ENCODE measurements at places on chromosomes 6 and 20.

DNA sequence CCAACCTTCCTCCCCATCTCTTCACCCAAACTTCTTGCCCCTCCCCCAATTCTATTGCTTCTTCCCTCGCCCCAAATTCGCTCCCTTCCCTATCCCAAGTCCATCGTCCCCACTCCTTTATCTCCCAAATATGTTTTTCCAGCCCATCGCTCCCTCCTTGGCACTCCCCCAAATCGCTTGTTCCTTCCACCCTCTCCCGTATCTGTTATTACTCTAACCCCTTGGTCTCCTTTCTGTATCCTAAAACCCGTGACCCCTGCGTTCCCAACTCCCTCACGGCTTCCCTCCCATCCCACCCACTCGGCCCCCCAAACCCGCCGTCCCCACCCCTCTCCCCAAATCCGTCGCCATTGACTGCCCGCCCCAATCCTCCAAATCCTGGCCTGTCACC is 584 bp downstream of the MTCH1 start:
- no peak for DNase-seq

GRCh38 chr6:75145976-75146375 is 59.9 kb downstream of the COL12A1 start:
- no peak for DNase-seq

DNA sequence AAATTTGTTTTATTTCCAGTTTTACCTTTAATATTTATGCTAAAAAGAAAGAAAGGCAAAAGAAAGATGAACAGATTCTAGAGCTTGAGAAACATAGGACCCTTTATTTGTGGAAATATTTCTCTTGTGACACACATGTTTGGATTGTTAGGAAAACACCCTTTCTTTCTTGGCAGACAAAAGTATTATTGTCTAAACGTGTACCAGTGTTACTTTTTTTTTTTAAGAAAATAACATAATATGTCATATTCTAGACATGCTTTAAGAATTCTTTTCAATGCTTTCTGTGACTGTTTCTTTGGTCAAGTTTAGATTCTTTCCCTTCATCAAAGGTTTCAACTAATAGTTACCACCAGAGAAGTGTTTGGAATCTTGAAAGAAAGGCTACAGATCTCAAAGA is 183.4 kb upstream of the CNR1 start:
- no peak for DNase-seq

DNA sequence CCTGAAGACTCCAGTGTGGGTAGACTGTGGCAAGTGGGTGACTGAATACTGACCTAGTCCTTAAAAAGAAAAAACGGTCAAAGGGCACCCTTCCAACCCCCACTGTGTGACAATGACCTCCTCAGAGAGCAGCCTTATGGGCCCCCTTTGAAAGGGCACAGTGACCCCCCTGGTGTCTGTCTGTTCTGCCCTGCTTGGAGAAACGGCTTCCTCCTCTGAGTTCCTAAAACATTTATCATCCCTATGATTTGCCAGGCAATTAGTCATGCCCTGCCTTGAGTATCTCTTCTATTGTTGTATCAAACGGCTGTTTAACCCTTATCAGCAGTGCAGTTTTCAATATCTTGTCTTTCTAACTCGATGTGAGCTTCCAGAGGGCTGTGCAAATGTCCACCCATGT is 21.0 kb upstream of the STX16 start:
- no peak for DNase-seq

GRCh38 chr6:166419286-166419685 is 36.5 kb upstream of the MPC1 start:
- DNase-seq: no peak

DNA sequence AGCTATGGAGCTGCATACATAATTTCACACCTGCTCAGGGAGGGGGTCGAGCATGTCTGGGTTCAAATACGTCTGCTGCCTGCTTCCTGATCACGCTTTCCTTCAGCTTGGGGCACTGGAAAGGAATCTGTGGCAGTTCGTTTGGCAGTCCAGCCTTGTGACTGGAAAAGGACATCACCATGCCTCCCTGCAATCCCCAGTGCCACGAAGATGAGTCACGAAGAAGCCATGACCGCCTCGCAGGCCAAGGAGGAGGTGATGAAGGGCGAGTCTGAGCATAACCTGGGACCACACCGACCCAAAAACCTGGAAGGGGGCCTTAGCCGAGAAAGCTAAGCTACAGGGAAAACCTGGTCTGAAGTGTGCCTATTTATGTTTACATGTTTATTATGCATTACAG is 13.1 kb downstream of the JAG1 start:
- DNase-seq: no peak

GRCh38 chr6:88910922-88911778 is 52.3 kb downstream of the RNGTT start:
- DNase-seq: no peak

DNA sequence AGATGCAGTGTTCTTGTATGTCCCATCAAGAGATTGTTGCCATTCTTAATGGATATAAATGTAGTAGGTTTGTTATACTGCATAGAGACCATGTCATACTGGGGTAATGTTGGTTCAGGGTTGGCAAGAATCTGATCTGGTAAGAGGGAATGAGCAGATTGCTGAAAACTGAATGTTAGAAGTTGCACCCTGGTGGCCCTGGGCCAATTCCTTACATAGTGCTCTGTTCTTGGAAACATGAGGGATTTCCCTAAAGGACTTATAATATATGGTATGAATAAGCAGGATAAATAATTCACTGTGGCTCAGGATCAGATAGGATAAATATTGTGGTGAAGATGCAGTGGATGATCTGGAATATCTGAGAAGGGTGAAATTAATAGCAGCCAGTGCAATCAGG is 70.2 kb downstream of the ANKS1A start:
- DNase-seq: no peak

GRCh38 chr6:43454696-43455530 is 435 bp downstream of the DLK2 start:
- no peak for DNase-seq

Measured in thoracic aorta (tissue), 2 donors.